ENCODE measurements at places on chromosomes 5 and 9.
A peak's percentile ranks its signal among the peaks of the same experiment; 100 is the strongest.

GRCh38 chr9:90822866-90823265 lies 21.2 kb downstream of the SYK start:
- no peak for DNase-seq

DNA sequence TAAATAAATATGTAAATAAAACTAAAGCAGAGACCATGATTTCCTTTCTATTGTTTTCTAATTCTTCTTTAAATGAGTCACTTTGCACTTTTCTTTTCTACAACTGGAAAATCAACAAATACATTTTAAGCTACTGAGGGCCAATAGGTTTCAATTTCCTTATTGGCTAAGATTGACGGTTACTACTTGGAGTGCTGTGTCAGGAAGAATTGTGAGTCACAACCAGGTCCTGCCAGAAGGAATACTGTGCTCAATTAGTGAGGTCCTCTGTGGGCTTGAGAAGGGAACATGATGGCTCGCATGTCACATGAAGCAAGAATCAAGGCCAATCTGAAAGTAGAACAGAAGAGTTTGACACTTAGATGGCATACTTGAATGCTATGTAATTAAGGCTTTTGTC lies 110.8 kb downstream of the HMHB1 start:
- DNase-seq: no peak

GRCh38 chr9:75071530-75072122 lies 16.3 kb downstream of the NMRK1 start:
- DNase-seq: no peak

- peak; percentile 22 for DNase-seq
Observed at GRCh38 chr9:130940693-130941576, 1.9 kb upstream of the FIBCD1 start.

DNA sequence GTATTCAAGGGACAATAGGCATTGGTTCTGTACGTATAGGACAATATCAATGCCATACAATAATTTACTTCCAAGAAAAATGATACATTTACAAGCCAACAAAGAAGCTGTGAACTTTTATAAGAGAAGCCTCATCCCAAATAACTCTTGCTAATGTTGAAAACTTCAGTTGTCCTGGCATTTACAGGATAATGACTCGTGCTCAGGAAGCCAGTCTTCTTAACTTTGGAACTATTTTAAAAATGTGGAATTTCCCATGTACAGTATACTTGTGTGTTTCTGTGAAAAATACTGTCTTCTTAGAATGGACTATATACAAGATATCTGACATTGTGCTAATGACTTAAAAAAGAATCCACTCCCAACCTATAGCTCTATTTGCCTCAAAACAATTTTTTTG lies 1479.3 kb upstream of the CDH9 start:
- DNase-seq: no peak

DNA sequence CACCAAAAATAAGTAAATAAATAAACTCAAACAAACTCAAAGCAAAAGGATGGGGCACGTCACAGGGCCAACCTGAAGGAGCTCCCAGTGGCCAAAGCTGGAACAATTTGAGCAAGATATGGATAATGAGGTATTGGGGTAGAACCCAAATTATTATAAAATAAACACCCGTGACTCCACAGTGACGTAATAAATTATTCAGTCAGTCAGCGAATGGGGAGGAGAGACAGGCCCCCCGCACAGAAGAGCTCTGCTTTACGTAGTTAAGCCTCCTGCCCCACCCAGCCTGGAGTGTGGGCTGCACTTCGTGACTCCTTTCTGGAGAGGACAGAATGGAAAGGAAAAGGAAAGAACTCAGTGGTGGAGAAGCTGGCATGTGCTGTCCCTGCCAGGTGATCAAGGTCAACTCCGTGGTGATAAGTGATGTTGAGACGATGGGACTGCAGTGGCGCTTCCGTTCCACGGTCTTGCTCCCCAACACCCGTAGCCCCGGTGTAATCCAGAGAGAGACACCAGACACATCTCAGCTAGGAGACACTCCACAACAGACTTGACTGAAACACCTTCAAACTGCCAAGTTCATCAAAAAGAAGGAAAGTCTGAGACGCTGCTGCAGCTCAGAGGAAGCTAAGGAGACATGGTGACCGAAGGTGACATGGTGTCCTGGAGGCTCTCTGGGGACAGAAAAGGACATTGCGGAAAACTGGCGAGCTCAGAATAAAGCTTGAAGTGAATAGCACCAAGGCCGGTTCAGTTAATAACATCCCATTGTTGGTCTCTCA lies 83.3 kb upstream of the COL5A1 start:
- DNase-seq: no peak

- DNase-seq: no peak
Observed at GRCh38 chr5:153400931-153401330, 89.5 kb upstream of the GRIA1 start.

GRCh38 chr9:74949859-74950855 lies 2.6 kb downstream of the C9orf40 start:
- DNase-seq: no peak

DNA sequence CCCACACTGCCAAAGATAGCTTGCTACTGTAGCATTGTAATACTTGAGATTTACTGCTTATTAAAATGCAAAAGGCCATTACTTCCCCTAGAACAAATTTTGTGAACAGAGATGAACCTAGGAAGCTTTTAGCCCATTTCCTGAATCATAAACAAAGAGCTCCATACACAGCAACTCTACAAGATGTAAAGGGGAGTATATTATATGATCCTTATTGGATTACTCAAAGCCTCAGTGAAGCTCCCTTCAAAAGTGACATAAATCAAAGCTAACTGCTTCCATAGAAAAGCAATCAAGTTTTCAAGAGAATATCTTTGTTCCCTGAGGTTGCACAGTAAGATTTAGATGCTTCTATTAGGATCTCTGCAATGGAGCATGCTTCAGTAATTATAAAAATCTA lies 629.8 kb downstream of the EFNA5 start:
- DNase-seq: peak; percentile 6

- DNase-seq: no peak
Observed at GRCh38 chr9:112540800-112541199, 54.2 kb downstream of the KIAA1958 start.

DNA sequence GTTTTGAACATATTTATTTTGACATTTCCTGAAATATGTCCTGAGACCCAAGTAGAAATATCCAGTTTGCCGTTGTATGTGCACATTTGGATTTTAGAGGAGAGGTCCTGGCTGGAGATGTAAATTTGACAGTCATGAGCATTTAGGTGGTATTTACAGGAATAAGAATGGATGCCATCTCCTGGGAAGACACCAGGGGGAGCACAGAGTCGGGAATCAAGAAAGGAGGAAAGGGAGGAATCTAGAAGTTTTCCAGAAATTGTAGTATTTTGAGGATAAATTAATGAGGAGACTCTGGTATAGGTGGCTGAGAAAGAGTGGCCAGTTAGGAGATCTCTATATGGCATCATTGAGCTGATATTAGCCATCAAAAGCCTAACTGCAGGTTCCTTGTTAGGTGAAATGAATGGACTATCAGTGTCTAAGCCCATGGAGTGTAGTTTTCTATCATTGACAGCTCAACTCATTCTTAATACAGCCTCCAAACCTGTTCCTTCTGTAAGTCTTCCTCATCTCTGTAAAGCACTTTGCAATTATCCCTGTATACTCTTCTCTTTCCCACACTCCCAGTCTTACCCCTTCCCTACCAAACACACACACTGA lies 7.2 kb downstream of the GAPT start:
- peak; percentile 19 for DNase-seq

DNA sequence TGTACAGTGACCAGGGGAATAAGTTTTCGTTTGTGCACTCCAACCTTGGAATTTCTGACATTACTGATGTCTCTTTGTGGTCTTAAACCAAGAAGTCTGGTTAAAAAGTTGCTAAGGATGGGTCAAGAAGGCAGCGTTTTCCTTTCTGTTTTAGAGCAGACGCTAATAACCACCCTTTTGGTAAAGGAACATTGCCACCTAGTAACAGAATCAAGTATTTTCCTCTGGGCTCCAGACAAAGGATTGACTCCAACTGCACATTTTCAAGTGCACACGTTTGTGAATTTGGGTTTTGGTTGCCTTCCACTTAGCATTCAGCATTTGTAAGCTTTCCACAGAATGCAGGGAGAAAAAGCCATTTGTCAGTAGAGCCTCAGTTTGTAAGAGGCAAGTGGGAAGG lies 22.2 kb upstream of the CEP78 start:
- DNase-seq: peak; percentile 24

Data from NCI-H2227 treated with DMSO at 0.1 percent for 48 hours (cell line).